ENCODE measurements at places on chromosomes 16 and 17.

- DNase-seq = no peak
Measured at GRCh38 chr16:28984091-28984490, 761 bp upstream of the LAT start.

DNA sequence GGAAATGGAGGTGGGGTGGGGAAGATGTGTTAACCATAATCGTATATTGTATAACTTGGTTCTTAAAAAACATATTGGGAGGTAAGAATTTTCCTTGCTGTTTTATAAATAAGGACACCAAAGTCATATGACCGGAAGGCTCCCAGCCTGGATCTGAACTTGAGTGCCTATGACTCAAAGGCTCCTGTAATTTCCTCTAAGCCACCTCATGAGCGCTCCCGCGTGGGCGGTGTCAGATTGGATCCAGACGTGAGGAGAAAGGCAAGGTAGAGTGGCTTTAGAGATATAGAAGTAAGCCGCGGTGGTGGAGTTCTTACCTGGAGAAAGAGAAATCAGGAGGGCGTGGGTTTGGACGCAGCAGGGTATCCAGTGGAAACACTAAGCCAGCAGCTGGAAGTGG, 196.2 kb upstream of the NLRP1 start:
- peak; percentile 66 for DNase-seq

GRCh38 chr17:30599428-30600059, 122.3 kb downstream of the GOSR1 start:
- DNase-seq = no peak

GRCh38 chr16:2474877-2475412, at the start of gene TBC1D24:
Gene TBC1D24, plus strand, starts transcription at chr16:2475127. Its CDS starts 21,022 bp downstream, at chr16:2496149.
- DNase-seq = peak; percentile 83

DNA sequence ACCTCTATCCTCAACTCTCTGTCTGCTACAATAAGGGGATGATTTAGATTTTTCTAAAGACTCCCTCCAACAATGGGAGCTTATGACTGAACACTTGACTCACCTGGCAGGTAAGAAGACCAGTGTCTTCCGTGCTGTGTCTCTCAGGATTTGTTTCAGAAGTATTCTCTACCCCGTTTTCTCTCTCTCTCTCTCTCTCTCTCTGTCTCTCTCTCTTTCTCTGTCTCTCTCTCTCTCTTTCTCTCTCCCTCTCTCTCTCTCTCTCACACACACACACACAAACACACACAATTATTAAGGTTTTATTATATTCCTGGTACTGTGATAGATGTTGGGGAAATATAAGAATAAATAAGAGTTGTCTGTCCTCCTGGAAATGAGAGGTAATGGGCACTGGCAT, 263.9 kb downstream of the TOX3 start:
- no peak for DNase-seq

- no peak for DNase-seq
Measured at GRCh38 chr17:5254903-5255521, 20.4 kb upstream of the SCIMP start.

- DNase-seq = no peak
Measured at GRCh38 chr16:85445064-85445778, 167.9 kb upstream of the GSE1 start.

GRCh38 chr16:3797473-3797872, 80.1 kb upstream of the TRAP1 start:
- DNase-seq = no peak

GRCh38 chr17:57553991-57554825, 190.9 kb downstream of the CCDC182 start:
- no peak for DNase-seq

GRCh38 chr16:78176435-78176834, 77.0 kb downstream of the WWOX start:
- no peak for DNase-seq

DNA sequence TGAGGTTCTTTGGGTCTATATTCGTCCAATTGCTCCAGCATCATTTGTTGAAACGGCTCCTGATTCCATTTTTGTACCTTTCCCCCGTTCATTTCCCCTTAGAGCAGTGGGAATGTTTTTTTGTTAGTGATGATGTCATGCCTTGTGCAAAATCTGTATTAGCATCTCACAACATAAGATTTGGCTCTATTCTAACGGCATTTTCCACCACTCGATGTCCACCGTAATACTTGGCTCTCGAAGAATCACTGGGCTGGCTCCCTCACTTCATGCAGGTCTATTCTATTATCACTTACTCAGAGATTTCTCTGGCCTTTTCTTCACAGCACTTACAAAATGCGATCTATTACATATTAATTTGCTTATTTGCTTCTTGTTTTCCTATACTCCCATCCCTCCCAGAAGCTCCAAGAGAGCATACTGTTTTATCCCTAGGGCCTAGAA, 571 bp upstream of the NME1 start:
- no peak for DNase-seq

GRCh38 chr16:12295395-12295794, 318.9 kb downstream of the SNX29 start:
- no peak for DNase-seq

DNA sequence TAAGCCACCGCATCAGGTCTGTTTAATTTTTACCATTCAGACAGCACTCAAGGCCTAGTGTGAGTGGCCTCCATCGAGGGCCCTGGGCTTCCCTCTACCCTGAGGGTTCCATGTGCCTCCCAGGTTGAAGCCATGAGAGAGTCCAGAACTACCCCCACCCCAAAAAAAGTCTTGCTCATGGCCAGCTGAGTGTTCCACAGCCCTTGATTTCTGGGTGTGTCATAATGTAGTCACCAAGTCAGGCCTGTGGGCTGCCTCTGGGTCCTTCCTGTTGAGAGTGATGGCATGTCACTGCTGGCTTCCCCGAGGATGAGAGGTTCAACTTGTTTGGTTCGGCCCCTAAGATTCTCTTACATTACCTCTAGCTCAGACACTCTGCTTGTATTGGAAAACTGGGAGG, 100.6 kb downstream of the PITPNC1 start:
- no peak for DNase-seq

DNA sequence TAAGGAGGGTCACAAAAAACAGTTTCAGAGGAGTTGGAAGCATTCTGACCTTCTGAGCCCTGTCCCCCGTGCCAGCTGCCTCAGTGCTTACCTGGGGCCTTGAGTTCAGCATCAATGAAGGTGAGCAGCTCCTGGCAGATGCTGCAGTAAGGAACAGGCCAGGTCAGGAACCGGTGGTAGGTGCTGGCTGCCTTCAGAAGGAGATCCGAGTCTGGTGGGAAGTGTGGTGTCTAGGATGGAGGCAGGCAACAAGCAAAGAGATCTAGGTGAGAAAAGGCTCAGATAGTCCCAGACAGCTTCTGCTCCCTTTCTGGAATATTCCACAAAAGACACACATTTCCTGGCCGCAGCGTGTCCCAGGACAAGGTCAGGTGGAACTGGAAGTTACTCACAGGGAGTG, 37.2 kb upstream of the PIK3R6 start:
- DNase-seq = no peak

DNA sequence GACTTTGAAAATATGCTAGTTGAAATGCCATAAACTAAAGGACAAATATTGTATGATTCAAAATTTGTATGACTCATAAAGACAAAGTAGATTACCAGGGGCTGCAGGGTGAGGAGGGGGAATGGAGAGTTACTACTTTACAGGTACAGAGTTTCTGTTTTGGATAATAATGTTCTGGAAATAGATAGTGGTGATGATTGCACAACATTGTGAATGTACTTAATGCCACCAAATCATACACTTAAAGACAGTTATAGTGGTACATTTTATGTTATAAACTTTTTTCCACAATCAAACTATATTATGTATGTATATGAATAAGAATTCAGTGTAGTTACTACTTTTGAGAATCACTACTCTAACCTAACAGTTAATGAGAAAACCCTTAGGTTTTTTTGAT, 368.1 kb downstream of the ZFHX3 start:
- no peak for DNase-seq

DNA sequence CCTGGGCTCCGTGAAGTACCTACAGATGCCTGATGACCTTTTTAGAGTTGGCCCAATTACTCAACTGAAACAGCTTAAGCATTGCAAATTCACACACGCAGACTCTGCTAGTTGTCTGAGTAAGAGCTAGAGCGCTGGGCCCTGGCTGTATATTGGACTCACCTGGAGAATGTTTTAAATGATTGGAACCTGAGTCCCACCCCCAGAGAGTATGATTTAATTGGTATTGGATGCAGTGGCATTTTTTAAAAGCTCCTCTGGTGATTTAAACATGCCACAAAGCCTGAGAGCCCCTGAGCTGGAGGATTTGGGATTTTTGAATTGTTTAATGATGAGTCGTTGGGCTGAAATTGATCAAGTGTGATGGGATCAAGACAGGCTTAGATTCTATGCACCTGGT, 143.9 kb upstream of the SDK2 start:
- no peak for DNase-seq

DNA sequence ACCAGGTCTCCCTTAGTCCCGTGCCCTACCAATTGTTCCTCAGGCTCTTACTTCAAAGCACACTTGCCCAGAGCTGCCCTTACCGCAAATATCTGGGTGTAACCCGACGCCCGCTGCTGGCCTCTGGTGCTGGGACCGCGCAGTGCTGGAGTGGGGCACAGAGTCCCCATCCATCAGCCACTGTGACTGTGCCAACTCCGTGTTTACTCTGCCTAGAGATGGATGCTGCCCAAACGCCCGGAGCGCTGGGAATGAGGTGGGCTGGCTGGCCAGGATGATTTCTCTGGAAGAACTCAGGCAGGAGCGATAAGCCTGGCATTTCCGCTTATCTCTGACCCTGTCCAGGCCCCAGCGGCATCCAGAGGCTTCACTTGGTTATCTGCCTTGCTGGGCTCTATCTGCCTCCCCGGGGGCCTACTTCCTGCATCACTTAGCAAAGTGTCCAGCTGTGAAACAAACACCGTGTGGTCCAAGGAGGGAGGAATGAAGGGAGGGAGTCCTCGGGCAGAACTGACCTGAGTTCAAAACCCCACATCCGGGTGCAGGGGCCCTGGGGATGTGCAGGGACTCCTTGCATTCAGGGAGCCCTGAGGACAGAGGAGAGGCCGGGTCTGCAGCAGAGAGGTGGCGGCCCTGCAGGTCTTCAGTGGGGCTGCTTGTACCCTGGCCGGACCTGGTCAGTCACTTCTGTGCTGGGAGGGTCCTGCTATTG, 9.4 kb upstream of the MYLK3 start:
- no peak for DNase-seq

DNA sequence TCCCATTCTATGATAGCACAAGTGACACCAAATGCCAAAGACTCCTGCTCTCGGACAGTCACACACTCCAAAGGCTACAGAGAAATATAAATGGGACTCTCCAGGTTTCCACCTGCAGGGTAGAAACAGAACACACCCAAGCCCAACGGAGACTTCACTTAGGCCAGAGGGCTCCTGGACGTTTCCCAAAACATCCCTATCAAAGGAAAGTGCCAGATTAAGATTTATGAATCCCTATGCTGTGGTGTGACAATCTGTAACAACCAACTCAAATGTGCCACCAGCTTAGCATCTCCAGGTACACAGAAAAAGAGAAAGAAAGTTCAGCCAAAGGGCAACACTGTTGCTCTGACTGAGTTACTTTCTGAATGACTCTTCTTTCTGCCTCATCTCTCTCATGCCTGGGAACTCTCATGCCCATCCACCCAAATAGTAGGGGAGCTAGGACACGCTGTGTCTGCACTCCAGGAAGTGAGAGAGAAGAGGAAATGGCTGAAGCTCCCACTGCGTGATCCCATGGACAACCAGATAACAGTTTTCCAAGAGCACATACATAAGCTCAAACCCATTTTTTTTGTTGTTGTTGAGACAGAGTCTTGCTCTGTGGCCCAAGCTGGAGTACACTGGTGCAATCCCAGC, 49.7 kb downstream of the SMG6 start:
- DNase-seq = no peak

DNA sequence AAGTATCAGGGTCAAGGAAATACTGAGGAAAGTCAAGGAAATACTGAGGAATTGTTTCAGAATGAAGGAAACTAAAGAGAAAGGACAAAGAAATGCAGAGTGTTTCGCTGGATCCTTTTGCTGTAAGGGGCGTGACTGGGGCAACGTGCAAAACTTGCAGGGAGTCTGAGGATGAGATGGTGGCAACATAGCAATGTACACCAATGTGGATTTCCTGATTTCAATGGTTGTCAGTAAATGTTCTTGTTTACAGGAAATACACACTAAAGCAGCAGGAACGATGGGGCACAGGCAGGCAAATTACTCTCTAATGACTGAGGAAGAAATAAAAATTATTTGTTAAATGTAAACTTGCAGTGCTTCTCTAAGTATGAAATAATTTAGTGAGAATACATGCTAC, 34.4 kb downstream of the ZZEF1 start:
- DNase-seq = no peak

- no peak for DNase-seq
Measured at GRCh38 chr16:5108505-5109158, 11.0 kb upstream of the EEF2KMT start.

DNA sequence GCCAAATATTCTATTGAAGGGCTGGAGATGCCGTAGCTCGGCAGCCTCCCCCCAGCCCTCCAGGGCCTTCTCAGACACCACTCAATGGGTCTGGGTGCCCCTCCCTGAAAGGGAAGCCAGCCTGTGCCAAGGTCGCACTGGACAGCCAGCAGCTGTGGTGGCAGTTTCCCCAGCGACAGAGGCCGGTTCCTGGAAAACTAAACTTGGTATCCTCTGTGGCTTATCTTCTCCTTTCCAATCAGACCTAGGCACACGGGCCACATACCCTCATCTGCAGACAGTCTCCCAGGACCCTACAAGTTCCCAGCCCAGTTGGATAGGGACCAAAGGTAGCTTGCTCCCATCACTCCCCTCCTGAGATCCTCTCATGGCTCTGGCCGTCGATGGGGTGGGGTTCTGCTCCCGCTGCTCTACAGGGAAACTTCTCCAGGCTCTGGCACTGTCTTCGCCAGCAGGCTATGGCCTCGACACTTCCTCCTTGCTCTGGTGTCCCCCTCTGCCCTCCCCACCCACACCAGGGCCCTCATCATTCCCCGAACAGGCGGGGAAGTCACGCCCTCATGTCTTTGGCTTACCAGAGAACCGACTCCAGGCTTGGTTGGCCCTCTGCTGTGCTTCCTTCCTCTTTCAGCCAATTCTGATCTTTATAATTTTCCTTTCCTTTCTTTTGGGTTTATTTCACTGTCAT, 18.3 kb upstream of the IL21R start:
- no peak for DNase-seq

DNA sequence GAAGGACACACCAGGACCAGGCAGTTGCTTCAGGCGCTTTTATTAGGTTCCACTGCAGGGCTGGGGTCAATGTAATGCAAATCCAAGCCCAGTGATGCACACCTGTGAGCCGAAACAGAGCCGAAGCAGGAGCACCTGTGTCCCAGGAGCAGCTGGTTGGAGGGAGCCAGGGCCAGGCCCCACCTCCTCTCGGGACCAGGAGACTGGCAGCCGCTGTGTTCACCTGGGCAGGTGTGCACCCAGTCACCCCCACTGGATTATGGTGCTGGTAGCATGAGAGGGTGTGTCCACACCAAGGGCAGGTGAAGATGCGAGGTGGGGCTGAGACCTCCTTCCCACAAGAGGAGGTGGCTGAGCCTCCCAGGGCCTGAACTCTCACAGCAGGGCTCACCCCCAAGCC, 4.7 kb upstream of the FAAP100 start:
- no peak for DNase-seq

- DNase-seq = no peak
Measured at GRCh38 chr17:10337976-10338375, 34.8 kb downstream of the MYH13 start.
